ENCODE measurements at places on chromosomes 6 and 20.

GRCh38 chr20:38805958-38806854, 709 bp downstream of the PPP1R16B start:
- no peak for DNase-seq

GRCh38 chr20:47067776-47068175, 173.1 kb downstream of the EYA2 start:
- DNase-seq = no peak

DNA sequence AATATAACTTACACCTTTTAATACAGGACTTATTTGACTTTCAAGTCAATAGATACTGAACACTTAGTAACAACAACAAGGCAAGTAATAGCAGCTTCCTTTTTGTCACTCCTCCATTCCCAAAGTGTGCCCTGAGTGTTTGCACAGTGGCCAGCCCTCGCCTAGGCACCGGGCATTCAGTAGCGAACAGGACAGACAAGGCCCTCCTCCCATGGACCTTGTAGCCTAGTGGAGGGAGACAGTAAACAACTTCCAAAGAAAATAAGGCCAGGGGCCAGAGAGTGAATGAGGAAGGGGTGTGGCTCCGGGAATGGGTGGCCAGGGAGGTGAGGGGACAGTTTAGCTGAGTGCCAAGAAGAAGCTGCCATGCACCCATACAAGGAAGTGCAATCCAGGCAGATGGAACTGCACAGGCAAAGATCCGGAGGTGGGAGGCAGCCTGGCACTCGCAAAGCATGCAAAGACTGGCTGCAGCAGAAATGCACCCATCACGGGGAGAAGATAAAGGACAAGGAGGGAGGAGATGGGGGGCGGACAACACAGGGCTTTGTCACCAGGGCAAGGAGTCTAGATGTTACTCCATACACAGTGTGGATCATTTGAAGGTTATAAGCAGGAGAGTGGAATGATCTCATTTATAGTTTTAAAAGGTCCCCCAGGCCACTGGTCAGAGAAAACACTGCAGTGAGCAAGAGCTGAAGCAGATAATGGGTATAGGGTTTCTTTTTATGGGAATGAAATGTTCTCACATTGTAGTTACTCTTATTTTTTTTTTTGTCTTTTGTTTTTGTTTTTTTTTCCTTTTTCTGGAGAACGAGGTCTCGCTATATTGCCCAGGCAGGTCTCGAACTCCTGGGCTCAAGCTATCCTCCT, 32.2 kb downstream of the ATP9A start:
- DNase-seq = no peak

DNA sequence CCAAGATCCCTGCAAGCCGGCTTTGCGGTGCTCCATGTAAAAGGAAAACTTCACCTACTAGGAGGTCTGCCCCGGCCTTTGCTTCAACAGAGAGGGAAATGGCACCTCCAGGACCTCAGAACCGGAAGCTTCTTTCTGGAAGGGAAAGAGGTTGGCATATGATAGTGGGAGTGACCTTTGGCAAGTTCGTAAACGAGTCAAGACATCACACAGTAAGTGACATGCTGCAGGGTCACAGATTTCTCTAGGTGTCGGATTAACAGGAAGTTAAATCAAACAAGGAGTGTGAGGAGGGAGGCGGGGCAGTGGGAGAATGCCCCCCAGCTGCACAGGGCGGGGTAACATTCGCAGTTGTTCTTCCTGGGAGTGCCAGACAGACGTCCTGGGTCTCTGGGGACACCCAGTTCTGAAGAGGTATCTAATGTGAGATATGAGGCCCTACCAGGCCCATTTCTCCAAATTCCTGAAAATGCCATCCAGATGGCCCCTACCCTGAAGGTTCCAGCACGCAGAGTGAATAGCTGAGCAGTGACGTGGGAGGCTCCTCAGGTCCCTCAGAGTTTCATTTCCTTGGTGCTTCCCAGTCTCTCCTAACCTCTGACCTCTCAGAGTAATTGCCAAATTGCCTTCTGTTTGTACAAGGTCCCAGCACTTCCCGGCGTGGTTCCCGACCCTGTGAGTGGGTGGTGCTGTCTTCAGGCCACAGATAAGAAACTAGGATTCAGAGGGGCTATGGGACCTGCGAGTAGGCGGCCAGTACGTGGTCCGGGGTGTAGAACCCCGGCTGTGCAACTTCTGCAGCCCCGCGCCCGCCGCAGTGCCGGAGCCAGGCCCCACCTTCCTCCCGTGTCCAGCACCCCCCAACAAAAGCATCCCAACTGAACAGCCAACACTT, 1.9 kb downstream of the RRBP1 start:
- peak; percentile 84 for DNase-seq

DNA sequence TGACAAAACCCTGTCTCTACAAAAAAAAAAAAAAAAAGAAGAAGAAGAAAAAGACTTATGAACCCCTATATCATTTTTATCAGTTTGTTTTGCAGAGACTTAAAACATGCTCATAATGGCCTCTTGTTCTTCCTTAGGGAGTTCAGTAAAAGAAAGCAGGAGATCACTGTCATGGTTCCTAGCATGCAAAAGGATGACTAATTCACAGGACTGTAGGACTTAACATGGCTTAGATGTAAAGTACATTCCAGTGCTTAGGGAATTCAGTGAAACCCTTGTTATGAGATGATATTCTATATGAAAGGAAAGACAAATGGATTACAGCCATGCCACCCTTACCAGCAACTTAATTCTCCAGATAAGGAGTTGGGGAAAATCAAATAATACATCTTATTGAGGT, 29.5 kb downstream of the EEF1A1 start:
- DNase-seq = peak; percentile 10

All from fibroblast of pulmonary artery (primary cell).